Activated CD4-positive, alpha-beta T cell treated with anti-CD3 and anti-CD28 coated beads, Interleukin-2, amount 50 U/mL, for 16 hours (primary cell): ENCODE measurements at places on chromosomes 3 and 15.

DNA sequence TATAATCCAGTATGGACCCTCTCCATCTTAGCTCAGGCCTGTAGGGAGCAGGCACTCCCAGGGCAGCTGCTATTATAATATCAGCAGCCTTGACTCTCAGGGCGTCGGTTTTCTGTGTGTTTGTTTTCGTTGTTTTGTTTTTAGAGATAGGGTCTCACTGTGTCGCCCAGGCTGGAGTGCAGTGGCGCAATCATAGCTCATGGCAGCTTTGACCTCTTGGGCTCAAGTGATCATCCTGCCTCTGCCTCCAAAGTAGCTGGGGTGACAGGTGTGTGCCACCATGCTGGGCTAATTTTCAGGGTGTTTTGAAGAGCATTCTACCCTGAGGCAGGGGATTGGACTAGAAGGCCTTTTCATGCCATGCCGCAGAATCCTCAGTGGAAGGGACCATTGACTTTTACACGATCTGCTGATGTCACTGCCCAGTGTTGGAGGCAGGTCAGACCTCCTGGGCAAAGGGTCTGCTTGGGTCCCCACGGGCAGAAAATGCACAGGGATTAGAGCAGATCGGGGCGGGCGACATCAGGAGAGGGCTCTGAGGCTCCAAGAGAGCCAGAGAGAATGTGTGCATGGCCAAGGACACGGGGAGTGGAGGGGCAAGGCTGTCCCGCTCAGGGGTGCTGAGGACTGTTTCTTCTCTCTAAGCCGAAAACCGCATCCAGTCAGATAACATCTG, 7.8 kb downstream of the MELTF start:
- no peak for DNase-seq

DNA sequence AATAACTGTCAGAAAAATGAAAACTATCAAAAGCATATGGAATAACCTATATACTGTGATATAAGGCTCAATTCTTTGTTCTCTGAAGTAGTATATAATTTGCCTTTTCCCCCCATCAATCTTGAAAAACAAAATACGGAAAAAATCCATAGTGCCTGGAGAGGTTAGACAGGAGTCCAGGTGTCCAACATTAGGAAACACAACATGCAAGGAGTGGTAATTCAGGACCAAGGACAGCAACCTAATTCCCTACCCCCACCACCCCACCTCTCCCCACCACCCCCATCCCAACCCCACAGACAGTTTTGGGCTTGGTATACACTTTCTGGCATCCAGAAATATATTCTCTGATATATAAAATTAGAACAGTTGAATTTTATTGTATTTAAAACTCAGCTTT, 55.1 kb upstream of the SLC25A26 start:
- no peak for DNase-seq

- no peak for DNase-seq
Observed at GRCh38 chr15:101266034-101266433, 11.3 kb downstream of the SELENOS start.

DNA sequence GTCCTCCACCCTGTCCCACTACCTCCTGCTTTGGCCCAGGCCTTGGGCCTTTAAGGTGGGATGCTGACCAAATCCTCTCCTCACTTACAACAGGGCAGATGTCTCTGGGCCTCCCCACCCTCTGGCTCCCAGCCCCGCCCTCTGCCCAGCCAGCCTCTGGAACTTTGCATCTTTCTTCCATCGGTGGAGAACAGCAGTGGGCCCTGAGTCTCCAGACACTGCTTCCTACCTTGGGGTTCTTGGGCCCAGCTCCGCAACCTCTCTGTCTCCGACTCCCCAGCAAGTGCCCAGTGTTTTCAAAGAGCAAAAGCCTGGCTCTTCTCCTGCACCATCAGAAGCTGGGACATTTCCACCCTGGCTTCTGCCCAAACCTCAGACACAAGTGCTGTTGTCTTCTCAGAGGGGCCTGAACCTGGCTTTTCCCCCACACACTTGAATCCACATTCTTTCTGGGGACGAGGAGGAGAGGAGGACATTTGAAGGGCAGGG, 33.1 kb downstream of the MRAS start:
- no peak for DNase-seq

GRCh38 chr3:18024715-18025114, 282.3 kb upstream of the TBC1D5 start:
- no peak for DNase-seq
